SK-MEL-5 (cell line): ENCODE measurements at places on chromosomes 2 and 18.

GRCh38 chr18:77366067-77366719 lies 116.5 kb downstream of the GALR1 start:
- DNase-seq, result no peak

DNA sequence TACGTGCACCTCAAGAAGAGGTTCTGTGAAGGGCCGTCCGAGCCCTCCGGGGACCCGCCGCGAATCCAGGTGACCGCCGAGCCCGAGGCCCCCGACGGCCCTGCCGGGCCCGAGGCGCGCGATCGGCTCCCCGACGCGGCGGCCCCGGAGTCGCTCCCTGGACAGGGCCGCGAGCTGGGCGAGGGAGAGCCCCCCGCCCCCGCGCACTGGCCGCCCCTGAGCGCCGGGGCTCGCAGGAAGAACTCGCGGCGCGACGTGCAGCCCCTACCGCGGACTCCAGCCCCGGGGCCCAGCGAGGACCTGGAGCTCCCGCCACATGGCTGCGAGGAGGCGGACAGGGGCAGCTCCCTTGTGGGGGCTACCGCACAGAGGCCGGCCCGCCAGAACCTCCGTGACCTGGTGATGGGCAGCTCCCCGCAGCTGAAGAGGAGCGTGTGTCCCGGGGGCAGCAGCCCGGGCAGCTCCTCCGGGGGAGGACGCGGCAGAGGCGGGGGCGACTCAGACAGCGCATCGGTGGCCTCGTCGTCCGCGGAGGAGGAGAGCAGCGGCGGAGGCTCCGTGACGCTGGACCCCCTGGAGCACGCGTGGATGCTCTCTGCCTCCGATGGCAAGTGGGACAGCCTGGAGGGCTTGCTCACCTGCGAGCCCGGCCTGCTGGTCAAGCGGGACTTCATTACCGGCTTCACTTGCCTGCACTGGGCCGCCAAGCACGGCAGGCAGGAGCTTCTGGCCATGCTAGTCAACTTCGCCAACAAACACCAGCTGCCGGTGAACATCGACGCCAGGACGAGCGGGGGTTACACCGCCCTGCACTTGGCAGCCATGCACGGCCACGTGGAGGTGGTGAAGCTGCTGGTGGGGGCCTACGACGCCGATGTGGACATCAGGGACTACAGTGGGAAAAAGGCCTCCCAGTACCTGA lies 812 bp downstream of the SOWAHC start:
- DNase-seq, result no peak

DNA sequence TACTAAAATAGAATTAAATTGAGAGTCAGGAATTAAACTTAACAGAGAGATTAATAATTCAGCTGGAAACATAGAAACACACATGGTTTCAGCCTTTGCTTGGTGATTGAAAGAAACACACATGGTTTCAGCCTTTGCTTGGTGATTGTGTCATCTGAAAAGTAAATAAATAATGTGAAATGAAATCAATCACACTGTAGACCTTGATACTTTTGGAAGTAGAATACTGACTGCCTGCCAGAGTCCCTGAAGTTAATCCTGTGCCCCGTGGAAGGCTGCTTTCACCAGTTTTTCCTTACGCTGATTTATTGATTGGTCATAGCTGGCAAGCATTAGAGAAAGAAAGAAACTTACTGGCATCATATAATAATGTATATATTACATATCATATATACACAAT lies 1252.7 kb upstream of the FAM98A start:
- DNase-seq, result no peak

- no peak for DNase-seq
Observed at GRCh38 chr2:178238154-178238521, 43.8 kb downstream of the OSBPL6 start.

GRCh38 chr2:126707941-126708340 lies 52.0 kb downstream of the GYPC start:
- no peak for DNase-seq

DNA sequence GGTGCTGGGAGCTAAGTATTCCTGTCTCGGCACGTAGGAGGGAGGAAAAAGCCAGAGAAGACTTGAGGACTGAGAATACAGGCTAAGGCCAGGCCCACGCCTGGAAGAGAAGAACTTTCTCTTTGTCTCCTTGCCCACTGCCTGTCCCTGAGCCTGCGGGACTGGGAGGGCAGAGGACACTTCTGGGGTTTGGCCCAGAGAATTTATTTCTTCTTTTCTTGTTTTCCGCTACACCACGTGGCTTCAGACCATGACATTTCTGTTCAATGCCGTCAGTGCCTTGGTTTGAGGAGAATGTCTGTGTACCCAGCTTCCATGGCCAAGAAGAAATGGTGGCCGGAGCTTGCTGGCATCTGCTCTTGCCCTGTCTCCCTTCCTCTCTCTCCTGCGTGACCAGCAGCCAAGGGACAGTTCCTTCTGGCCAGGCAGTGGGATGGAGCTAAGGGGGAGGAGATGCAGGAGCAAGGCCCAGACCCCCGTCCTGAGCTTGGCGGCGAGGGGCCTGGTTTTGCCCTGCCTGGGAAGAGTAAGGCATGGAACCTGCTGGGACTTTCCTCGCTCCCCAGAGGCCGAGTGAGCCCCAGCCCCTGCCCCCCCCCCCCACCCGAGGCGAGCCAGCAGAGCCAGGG lies 140.3 kb downstream of the KLHL29 start:
- DNase-seq, result no peak

GRCh38 chr2:8252997-8253694 lies 428.7 kb upstream of the ID2 start:
- DNase-seq, result no peak

- DNase-seq, result no peak
Observed at GRCh38 chr2:207332480-207333212, 166.9 kb upstream of the KLF7 start.

GRCh38 chr2:165568361-165568760 lies 98.9 kb downstream of the CSRNP3 start:
- no peak for DNase-seq

- no peak for DNase-seq
Observed at GRCh38 chr2:195021711-195022507, 635.1 kb upstream of the SLC39A10 start.

DNA sequence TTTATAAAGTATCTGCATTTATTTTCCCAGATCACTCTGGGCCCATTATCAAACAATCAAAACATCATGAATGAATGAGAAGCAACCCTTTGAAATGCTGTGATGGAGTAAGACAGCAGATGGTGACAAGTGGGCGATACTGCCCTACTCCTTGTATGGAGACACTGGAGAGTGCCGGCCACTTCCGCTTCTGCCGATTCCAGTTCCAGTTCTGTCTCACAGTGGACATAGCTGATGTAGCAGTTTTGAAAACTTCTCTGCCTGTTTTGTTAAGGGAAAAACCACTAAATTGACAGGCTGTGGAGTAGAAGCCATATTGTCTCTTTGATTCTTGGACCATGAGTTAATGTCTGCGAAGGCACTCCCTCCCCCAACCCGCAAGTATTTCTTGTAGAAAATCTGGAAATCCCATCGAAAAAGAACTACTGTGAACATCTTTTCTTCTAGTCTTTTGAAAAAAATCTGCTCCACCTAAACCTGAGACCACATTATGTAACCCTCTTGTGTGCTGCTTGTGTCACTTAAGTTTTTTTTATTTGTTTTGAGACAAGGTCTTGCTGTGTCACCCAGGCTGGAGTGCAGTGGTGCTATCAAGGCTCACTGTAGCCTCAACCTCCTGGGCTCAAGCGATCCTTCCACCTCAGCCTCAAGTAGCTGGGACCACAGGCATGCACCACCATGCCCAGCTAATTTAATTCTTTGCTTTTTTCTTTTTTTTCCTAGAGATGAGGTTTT lies 133.5 kb downstream of the TANC1 start:
- DNase-seq, result no peak

GRCh38 chr2:228827056-228827700 lies 443.9 kb downstream of the PID1 start:
- DNase-seq, result no peak

GRCh38 chr2:45821558-45822271 lies 170.2 kb downstream of the PRKCE start:
- DNase-seq, result no peak

GRCh38 chr2:16691261-16691660 lies 25.6 kb upstream of the CYRIA start:
- DNase-seq, result no peak

DNA sequence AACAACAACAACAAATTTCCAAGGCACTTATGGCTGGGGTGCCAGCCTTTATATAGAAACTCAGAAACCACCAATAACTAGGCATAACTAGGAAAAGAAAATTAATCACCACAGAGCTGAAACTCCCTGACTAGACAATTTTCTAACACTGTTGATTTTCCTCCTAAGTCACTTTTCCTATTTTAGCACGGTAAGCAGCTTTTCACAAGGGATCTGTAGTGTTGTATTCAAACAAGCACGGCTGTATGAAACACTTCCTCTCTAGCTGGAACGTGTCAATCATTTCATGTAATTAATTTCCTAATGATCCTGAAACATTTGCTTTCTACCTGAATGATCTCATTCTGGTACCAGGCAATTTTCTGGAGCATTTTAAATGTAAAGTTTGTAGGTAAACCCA lies 645.0 kb downstream of the IRS1 start:
- DNase-seq, result peak; percentile 26

- no peak for DNase-seq
Observed at GRCh38 chr2:197268786-197269584, 41.6 kb downstream of the ANKRD44 start.

DNA sequence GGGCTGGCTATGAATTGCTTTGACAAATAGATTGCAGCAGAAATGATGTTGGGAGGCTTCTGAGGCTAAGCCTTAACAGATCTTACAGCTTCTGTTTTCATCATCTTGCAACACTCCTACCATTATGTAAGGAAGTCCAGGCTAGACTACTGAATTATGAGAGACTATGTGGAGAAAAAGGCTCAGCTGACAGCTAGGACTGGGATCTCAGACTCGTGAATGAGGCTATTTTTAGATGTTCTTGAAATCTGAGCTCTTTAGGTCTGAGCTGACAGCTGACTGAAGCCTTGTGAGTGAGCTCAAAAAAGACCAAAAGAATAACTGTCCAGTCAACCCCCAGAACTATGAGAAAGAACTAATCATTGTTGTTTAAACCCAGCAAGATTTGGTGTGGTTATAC lies 70.3 kb downstream of the VWC2L start:
- DNase-seq, result peak; percentile 94
